ENCODE measurements at places on chromosomes 4 and X.

DNA sequence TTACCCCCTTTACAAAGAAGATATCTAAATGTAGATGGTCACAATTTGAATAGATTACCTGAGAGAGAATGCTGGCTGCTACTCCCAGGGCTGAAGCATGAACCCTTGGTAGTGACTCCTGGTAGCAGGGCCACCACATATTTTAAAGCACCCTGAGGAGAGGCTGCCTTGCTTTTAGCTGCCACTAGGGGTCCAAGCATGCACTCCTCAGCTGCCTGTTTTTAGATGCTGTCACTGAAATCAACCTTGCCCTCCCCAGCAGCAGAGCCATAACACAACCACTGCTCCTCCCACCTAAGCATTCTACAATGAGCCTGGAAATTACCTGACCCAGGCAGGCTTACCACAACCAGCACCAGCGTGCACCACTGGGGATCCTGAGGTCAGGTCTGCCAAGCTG is 850.9 kb downstream of the FAM133A start:
- no peak for DNase-seq

- DNase-seq, result no peak
These were observed 437.7 kb upstream of the FRG1 start for GRCh38 chr4:189502841-189503435.

- DNase-seq, result no peak
These were observed 13.4 kb upstream of the MEPE start for GRCh38 chr4:87819281-87819919.

DNA sequence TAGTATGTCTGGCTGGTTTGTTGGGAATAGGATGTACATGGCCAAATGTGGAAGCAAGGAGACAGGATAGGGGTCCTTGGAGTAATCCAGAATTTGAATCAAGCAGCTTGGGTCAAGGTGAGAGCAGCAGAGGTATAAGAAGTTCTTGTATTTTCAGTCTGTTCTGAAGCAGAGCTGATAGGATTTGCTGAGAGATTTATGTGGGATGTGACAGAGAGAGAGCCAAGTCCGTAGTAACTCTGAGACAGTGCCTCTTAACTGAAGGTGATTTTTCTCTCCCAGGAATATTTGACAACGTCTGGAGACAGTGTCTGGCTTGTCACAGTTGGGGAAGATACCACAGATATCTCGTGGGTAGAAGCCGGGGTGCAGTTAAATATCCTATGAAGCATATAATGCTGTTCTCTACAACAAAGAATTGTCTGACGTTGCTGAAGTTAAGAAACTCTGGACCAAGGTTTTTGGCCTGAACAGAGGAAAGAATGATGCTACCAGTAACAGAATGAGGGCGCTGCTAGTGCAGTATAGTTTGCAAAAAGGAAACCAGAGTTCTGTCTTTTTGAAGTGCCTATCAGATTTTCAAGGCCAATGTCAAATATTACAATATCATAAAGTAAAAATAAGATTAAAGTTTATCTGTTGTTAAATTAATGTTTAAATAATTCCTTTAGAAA is 184.0 kb downstream of the ARHGAP24 start:
- DNase-seq, result no peak

- DNase-seq, result no peak
These were observed 286.1 kb upstream of the TENM3 start for GRCh38 chr4:181957088-181957487.

DNA sequence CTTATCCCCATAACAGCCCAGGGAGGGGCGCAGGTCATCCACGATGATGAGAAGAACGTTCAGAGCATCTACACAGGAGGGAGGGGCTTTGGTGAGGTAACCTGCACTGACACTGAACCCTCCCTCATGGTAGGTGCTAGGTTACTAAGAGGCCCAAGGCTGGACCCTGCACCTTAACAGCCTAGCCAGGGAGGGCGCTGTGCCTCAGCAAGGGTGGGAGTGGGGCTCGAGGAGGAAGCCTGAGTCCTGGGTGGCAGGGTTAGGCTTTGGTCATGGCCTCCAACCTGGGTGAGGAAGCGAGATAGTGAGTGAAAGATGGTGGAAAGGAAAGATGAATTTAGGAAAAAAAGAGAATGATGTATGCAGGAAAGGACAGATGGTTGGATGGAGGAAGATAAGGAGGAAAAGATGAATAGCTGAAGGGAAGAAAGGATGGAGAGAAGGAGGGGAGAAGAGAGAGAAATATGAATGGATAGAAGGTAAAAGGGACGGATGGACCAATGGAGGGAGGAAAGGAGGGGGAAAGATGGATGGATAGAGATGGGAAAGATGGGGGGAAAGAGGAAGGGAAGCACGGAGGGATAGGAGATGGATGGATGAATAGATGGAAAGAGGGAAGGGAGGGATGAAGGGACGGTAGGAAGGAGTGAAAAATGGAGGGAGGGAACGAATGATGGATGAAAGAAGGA is 736 bp downstream of the IDS start:
- DNase-seq, result peak; percentile 82

GRCh38 chrX:24207826-24208225 is 58.3 kb downstream of the ZFX start:
- DNase-seq, result no peak

- DNase-seq, result peak; percentile 33
These were observed 833.9 kb upstream of the PRKX start for GRCh38 chrX:4547213-4547836.

GRCh38 chrX:633043-633984 is 2.7 kb downstream of the SHOX start:
- no peak for DNase-seq

GRCh38 chr4:15882675-15883086 is 55.9 kb downstream of the FGFBP1 start:
- DNase-seq, result peak; percentile 62

GRCh38 chr4:77921701-77922100 is 59.1 kb downstream of the MRPL1 start:
- no peak for DNase-seq

DNA sequence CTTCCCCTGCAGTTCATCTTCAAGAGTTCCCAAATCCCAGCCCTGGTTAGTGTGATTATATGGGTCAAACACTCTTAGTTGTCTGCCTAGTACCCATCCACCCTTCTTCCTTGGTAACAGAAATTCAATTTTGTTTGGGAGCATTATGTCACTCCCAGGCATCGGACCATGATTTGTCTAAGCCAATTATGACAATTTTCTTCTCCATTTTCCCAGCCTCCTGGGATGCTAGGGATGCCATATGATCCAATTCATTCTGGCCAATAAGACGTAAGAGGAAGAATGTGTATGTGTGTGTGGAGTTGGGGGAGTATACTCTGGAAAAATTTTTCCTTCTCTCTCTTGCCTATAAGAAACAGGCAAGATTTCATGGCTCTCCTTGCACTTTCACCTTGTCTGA is 465.9 kb downstream of the MID1IP1 start:
- no peak for DNase-seq

GRCh38 chr4:55175779-55176231 is 50.4 kb upstream of the KDR start:
- no peak for DNase-seq

DNA sequence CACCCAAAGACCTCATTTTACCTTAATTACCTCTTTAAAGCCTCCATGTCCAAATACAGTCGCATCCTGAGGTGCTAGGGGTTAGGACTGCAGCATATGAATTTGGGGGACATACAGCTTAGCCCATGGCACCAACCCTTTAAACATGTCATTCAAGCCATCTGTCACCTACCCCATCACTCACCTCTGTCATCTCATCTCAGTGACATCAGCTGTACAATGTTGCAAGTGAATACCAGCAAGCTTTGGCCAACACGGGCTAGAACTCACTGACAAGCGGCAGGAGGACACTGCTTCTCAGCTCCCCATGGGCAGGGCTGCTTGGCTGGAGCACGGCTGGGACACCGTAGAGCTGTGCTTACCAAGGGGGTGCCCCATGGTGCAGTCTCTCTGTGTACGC is 107.5 kb downstream of the STK32B start:
- no peak for DNase-seq

DNA sequence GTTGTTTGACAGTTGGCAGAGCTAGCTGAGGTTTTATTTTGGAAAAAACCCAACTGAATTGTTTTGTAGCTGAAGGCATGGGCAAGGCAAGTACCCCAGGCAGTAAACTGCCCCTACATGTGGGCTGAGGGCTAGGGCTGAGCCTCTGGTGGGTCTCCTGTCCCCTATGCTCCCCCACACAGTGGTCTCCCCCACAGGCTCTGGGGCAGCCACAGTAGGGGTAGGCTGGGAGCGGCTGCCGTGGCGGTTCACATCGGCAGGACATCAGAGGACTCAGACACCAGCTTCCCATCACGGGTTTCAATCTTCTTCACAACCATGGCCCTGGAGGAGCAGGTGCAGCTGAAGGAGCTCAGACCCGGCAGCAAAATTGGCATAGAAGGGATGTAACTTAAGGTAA is 10.7 kb upstream of the ALAS2 start:
- no peak for DNase-seq

DNA sequence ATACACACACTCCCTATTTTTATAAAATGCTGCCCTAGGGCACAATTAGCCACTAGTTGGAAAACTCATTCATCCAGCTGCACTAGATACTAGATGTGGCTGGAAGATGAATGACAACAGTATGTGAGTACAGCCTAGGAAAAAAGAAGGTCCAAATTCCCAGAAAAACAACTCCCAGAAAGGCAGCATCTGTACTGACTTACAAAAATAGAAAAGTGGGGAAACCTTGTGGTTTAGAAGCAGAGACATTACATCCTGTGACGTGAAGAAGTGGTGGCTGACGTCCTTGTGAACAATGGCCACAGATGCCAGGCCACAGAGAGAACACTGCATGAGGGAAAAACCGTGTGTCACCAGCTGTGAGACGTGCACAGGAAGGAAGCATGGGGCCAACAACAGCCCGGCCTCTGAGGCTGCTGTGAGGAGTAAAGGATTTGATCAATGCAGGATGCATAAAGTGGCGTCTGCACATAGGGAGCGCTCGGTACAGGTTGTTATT is 81.2 kb downstream of the SPRY1 start:
- DNase-seq, result peak; percentile 31

- DNase-seq, result no peak
These were observed 35.9 kb downstream of the HPGDS start for GRCh38 chr4:94306713-94307112.

DNA sequence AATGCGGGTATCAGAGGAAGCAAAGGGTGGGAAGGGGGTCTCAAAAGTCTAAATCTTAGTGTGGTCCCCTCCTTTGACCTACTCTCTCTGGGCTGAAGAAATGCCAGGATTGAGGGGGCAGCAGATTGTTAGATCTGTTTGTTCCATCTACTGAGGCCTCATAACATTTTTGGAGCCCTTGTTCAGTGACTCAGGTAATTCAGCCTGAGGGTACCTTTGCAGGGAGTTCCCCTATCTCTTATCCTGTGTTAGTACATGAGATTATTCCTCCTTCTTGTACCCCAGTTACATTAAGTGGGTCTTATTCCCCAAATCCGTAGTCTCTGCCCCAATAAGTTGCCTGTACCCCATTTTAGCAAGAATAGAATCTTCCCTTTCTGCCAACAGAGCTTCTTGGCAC is 79.0 kb downstream of the RTL9 start:
- no peak for DNase-seq

- no peak for DNase-seq
These were observed 159.9 kb downstream of the SPRY1 start for GRCh38 chr4:123556526-123556925.

DNA sequence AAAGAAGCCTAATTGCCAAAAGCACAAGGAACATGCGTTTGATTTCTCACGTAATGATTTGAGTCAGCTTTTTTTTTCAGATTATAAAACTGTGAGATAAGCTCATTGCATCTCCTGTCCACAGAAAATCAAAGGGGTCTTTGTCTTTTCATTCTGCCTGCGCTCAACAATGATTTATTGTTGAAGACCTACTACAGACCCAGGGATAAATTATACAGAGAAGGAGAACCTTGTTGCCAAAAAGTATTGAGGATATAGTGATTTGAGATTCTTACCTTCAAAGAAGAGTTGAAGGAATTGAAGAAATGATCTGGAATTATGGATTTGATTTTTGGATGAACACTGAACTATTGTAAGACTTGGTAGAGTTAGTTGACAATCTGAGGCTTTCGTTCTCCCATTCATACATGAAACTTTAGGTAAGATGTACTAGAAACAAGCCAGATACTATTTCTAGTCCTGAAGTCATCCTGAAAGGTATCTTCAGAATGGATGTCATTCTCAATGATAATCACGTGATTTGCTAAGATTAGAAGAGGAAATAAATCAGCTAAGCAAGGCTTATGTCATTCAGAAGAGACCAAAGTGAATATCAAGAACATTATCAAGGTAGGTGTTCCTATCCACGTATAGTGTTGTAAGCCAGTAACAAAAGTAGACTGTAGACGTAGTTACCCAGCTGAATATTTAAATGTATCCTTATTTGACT is 71.1 kb upstream of the SCOC start:
- DNase-seq, result no peak

DNA sequence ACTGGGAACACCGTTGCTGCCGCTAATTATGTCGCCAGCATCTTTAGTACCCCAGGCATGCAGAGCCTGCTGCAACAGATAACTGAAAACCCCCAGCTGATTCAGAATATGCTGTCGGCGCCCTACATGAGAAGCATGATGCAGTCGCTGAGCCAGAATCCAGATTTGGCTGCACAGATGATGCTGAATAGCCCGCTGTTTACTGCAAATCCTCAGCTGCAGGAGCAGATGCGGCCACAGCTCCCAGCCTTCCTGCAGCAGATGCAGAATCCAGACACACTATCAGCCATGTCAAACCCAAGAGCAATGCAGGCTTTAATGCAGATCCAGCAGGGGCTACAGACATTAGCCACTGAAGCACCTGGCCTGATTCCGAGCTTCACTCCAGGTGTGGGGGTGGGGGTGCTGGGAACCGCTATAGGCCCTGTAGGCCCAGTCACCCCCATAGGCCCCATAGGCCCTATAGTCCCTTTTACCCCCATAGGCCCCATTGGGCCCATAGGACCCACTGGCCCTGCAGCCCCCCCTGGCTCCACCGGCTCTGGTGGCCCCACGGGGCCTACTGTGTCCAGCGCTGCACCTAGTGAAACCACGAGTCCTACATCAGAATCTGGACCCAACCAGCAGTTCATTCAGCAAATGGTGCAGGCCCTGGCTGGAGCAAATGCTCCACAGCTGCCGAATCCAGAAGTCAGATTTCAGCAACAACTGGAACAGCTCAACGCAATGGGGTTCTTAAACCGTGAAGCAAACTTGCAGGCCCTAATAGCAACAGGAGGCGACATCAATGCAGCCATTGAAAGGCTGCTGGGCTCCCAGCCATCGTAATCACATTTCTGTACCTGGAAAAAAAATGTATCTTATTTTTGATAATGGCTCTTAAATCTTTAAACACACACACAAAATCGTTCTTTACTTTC is 1.8 kb downstream of the UBQLN2 start:
- DNase-seq, result no peak

DNA sequence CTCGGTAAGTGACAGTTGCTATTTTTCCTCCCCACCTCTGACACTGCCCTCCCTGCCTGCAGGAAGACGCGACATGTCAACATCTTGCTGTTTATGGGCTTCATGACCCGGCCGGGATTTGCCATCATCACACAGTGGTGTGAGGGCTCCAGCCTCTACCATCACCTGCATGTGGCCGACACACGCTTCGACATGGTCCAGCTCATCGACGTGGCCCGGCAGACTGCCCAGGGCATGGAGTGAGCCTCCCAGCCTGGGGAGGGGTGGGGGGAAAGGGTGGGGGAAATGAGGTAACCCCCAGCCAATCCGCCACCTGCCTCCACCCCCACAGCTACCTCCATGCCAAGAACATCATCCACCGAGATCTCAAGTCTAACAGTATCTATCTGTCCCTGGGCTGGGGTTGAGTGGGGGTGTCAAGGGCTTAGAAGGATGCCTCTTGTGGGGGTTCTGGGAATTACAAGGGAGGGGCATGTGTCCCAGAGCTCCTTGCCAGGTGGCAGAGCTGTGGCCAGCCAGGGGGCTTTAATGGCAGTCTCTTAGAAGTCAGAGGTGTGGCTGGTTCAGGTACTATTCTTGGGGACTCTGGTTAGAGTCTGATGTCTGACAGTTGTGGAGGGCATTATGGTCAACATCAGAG is 7.8 kb downstream of the ARAF start:
- DNase-seq, result peak; percentile 29

All from CD4-positive, alpha-beta T cell treated with Interleukin-1 beta for 1 hour (primary cell).